Stimulated activated CD4-positive, alpha-beta T cell treated with anti-CD3 and anti-CD28 coated beads, Interleukin-1b, Interleukin-23, amount 100 ng/mL, for 24 hours (primary cell): ENCODE measurements at places on chromosomes 4 and X.

- DNase-seq, result no peak
Observed at GRCh38 chr4:8286719-8287342, 17.3 kb downstream of the HTRA3 start.

DNA sequence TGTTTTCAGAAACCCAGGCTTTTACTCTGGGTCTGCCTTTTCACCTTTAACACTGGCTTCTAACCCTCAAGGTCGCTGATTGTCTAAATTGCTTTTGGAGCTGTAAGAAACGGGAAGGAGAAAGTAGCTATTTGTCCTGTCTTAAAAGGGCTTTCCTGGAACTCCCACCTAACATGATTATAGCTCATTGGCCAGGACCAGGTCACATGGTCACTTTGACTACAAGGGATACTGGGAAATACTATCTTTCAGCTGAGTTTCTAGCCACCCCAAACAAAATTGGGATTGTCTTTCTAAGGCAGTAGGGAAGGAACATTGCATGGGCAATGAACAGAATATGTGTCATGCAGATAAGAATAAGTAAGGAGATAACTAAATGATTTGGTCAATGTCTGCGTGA is 106.7 kb upstream of the ARHGAP24 start:
- DNase-seq, result no peak

DNA sequence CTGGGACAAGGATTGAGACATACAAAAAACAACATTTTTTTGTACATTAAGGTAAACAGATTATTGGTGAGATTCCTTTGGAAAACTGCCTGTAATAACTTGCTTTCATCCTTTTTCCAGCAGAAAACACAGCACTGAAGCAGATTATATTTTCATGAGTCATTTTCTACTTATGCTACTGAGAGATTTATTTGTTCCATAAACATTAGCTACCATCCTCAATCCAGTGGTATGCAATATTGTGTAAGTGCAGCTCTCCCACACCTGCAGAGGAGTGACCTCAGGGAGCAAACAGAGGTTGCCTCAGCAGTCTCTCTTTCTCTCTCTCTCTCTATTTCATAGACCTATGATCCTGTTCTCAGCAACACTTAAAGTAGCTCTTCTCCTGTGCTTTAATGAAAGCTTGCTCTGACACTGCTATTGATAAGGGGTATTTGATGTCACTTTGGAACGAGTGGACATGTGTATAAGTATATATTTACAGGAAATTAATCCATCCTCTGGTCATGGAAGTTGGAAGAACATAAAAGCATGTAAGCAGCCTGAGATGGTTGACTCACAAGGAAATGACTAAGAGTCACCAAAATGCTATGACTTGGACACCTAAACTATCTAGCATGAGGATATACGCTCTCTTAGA is 163.7 kb upstream of the SPANXC start:
- DNase-seq, result no peak

DNA sequence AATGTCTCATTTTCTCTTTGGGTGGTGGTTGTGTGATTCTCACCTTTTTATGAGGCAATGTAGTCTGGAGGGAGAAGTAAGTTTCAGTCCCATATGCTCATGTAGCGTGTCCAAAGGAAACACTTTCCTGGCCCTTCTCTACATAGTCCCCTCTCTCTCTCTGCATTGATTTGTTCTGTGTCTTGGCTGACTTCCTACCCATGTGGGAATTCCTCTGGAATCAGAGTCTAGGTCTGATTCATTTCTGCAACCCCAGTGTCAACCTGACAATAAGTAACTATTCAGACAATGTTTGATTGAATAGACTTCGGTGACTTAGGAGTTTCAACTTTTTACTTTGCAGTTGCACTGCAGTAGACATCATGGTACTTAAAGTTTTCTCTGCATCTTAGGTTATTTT is 2.7 kb upstream of the ALAS2 start:
- DNase-seq, result no peak

DNA sequence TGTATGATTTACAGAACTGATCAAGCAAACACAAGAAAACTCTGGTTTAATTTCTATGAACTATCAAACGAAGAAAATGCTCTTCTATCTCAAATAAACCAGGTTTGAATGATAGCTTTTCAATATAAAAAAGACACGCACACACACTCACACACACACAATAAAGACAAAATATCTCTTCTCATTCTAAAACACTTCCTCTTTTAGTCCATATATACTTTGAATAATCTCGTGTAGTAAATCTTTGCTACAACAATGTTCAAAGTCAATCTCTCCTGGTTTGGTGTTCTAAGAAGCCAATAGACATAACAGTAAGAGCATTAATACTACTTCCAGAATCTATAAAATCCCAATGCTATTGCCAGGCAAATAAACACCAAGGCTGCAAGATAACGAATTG is 13.3 kb downstream of the CXCL2 start:
- DNase-seq, result no peak
